NCI-H187 (cell line): ENCODE measurements at places on chromosomes 5 and 9.

DNA sequence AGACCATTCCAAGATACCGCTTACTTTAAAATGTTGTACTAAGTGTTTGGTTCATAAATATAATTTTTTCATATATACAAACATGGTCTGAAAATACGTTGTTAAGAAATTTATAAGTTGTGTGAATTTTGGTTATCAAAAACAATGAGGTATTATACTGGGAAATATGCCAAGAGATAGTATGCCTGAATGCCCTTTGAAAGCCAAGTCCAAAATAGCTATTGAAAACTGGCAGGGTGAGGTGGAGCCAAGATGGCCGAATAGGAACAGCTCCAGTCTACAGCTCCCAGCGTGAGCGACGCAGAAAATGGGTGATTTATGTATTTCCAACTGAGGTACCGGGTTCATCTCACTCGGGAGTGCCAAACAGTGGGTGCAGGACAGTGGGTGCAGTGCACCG, 533.5 kb downstream of the ZNF608 start:
- no peak for DNase-seq

DNA sequence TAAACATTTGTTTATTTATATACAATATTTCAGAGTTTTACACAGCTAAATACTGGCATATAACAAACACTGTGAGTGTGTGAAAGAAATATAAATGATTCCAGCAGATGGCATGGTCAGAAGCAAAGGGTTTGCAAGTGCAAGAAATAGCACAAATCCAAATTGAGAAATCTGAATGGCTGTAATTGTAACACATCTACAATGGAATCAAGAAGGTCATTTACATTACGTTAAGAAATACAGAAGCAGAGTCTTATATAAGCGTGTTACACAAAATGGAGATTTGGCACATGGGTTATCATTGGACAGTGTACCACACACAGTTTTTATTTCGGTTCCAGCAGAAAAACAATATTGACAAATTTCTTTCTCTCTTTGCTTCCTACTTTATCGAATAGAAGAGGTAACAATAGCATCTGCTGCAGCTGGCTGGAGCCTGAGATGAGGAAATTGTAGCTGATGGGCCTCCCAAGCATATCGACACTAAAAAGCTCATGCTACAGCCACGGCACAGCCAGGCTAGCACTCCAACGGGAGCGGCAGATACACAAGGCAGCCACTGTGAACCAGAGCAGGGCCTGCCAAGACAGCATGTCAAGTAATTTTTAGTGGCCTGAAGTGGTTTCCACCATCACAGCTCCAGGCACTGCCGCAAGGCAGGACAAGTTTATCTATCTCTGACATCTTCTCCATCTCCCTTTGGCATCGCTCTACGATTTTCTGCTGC, 564.6 kb upstream of the DMAC1 start:
- DNase-seq, result no peak

- no peak for DNase-seq
Measured at GRCh38 chr5:88878976-88879375, 4.0 kb downstream of the MEF2C start.

- no peak for DNase-seq
Measured at GRCh38 chr5:1564182-1564748, 40.5 kb upstream of the LPCAT1 start.

- no peak for DNase-seq
Measured at GRCh38 chr5:54529565-54529964, 12.0 kb downstream of the SNX18 start.

DNA sequence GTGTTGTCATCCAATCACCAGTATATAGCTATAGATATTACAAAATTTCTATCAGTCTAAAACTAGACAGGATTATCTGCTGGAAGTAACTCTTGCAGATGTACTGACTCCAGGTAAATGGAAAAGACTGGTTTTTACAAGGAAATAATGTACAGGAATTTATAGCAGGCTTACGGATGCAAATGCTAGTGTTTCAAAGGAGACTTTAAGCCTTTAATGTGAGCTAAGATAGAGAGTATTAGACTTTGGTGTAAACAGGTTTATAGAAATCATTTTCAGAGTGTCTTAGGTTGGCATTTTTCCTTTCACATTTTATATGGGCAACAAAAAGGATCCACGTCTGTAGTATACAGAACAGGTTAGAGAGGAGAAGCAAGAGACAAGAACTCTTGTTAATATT, 16.1 kb downstream of the ZNF608 start:
- no peak for DNase-seq

- no peak for DNase-seq
Measured at GRCh38 chr5:111194925-111195324, 29.3 kb upstream of the CAMK4 start.

DNA sequence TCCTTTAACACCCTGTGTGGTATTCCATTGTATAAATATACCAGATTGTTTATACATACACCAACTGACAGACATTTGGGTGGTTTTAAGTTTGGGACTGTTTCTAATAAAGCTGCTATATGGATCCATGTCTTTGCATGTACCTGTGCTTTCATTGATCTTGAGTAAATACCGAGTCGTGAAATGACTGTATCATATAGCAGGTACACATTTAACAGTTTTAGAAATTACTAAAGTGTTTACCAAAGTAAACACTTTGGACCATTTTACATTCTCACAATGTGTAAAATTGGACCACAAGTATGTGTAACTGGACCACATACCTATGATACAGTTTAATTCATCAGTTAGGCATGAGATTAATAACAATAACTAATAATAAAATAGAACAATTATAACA, 175.2 kb downstream of the FBXL17 start:
- no peak for DNase-seq

DNA sequence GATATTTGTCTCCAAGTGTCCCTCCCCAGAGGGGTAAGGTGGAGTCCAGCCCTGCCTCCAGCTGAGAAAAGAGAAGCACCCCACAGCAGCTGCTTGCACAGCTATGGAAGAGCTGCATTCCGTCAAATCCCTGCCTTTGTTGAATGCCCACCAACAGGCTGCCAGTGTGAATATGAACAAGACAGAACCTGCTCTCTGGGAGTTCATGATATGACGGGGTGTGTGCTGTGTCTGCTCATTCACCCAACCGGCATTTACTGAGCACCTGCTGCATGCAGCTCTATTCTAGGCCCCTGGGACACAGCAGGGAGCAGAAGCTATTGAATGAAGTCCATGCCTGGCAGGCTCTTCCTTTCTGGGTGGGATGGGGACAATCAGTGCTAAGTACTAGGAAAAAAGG, 238.8 kb downstream of the GADD45G start:
- no peak for DNase-seq

GRCh38 chr5:31770132-31770720, 131.3 kb downstream of the PDZD2 start:
- DNase-seq, result no peak

- no peak for DNase-seq
Measured at GRCh38 chr9:22528485-22528884, 81.9 kb downstream of the DMRTA1 start.

DNA sequence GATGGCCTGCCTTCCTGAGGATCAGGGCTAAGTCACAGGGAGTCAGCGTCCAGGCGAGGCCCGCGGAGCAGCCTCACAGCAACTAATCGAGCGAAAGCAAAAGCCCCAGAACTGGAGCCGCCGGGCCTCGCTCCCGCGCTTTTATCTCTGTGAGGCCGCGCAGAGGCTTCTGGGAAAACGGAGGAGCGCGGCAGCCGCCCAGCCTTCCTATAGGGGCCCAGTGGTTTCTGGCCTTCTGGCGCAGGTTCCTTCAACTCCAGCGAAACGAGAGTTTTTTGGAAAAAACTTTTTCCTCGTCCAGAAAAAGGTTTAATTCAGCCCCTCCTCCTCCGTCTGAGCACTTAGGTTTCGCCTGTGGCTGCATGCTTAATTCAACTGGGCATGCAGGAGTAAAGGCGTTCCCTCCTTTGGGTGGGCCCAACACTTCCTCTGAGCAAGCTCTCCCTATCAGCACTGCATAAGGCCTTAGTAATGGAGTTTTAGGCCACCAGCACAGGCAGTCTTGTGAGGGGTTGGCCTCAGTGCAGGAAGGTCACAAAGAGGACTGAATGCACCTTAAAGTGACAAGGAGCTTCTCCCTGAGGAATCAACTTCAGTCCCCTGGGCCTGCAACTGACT, at the start of gene MEIKIN:
TSS of gene MEIKIN (minus strand) at position 113 of the 618 bp plus-strand sequence. CDS start 158 bp downstream, outside the sequence.
- DNase-seq, result no peak

DNA sequence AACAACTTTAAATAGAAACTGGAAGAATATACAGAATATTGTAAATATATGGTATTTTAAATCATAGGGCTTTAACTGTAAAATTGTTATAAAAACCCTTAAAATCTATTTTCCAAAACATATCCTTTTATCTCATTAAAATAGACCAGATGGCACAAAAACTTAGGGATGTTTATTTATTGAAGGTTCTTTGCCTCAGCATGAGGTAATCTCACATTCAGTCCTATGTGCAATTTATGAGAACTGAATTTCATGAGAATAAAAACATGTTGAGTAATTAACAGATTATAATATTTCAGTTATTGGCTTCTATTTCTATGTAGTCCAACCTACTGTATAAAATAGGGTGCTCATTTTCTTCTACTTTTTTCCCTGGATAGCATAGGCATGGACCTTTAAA, 329.2 kb upstream of the PRR16 start:
- no peak for DNase-seq

DNA sequence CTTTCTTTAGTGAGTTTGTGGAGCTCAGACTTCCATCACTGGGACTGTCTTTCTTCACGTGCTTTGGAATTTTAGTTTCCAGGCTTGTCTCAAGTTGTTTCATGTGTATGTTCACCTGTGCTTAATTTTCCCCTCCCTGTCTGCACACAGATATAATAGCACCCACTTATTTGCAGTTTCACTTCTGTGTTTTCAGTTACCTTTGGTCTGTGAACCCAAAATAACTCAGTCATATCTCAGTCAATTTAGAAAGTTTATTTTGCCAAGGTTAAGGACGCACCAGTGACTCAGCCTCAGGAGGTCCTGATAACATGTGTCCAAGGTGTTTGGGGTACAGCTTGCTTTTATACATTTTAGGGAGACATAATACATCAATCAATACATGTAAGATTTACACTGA, 330.4 kb downstream of the ICE1 start:
- DNase-seq, result no peak

GRCh38 chr5:126928041-126928440, 102.3 kb downstream of the MARCHF3 start:
- DNase-seq, result no peak

GRCh38 chr9:108688051-108688450, 167.7 kb downstream of the ACTL7B start:
- no peak for DNase-seq

GRCh38 chr9:137731216-137731946, 112.6 kb downstream of the EHMT1 start:
- no peak for DNase-seq

- no peak for DNase-seq
Measured at GRCh38 chr5:154753792-154754191, 1.4 kb upstream of the LARP1 start.
